HS-5 (cell line): ENCODE measurements at places on chromosomes 4 and X.

- DNase-seq: no peak
Measured at GRCh38 chr4:25182937-25183336, 22.7 kb upstream of the SEPSECS start.

GRCh38 chr4:109511414-109511813 lies 48.6 kb upstream of the MCUB start:
- no peak for DNase-seq

- DNase-seq: no peak
Measured at GRCh38 chr4:181006499-181007260, 1236.5 kb upstream of the TENM3 start.

GRCh38 chr4:19961091-19961490 lies 290.6 kb upstream of the SLIT2 start:
- peak; percentile 46 for DNase-seq

- no peak for DNase-seq
Measured at GRCh38 chrX:137366018-137366633, 199.8 kb upstream of the ZIC3 start.

- no peak for DNase-seq
Measured at GRCh38 chr4:185729391-185729804, 82.6 kb downstream of the SORBS2 start.

DNA sequence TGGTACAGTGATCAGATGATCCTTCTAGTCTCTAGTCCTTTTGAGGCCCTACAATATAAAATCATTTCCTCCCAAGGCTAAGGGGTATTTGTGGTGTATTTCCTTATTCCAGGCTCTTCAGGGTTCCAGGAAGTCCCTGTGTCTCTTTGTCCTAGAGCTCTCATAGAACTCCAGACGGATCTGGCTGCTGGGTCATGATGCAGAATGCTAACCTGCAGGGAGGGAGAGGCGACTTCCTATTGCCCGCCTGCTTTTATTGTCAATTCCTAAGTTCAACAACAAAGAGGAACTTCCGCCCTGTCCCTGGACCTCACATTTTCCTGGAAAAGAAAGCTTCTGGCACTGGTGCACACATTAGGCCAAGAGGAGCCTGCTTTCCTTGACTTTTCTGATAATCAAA lies 45.9 kb upstream of the ZNF827 start:
- no peak for DNase-seq
